Esophagus squamous epithelium (tissue), 5 donors: ENCODE measurements at places on chromosomes 11 and 22. TPM values are rescaled to one million over a fixed set of nuclear protein-coding genes. Genes with fewer than 3 reads are reported as not detected.

DNA sequence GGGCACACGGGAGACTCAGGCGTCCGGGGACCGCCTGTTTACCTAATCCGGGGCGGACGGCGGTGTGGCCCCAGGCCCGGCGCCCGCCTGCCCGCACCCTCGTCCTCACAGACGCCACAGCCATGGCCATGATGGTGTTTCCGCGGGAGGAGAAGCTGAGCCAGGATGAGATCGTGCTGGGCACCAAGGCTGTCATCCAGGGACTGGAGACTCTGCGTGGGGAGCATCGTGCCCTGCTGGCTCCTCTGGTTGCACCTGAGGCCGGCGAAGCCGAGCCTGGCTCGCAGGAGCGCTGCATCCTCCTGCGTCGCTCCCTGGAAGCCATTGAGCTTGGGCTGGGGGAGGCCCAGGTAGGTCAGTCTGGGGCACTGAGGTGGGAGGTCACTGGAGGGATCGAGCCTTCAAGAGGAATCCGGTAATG is 10.0 kb upstream of the RAB1B start:
- peaks cover 11% of the 10 kb centered on the region for H3K36me3 ChIP-seq
- no peaks in the 10 kb centered on the region for H3K27me3 ChIP-seq
- no peak for DNase-seq
- peak overlapping the region; percentile 70 for H3K27ac ChIP-seq

GRCh38 chr11:106986261-106986660 is 32.0 kb downstream of the GUCY1A2 start:
- no peak for DNase-seq
- no peak overlapping the region for H3K27ac ChIP-seq
- no peaks in the 10 kb centered on the region for H3K36me3 ChIP-seq
- no peaks in the 10 kb centered on the region for H3K27me3 ChIP-seq
- no peak overlapping the region for H3K4me3 ChIP-seq
- H3K4me1 ChIP-seq = peaks cover 54% of the 10 kb centered on the region

GRCh38 chr11:2420502-2421225 is 20.1 kb downstream of the TSSC4 start:
- H3K4me3 ChIP-seq = no peak overlapping the region
- no peaks in the 10 kb centered on the region for H3K36me3 ChIP-seq
- no peak overlapping the region for H3K27ac ChIP-seq

DNA sequence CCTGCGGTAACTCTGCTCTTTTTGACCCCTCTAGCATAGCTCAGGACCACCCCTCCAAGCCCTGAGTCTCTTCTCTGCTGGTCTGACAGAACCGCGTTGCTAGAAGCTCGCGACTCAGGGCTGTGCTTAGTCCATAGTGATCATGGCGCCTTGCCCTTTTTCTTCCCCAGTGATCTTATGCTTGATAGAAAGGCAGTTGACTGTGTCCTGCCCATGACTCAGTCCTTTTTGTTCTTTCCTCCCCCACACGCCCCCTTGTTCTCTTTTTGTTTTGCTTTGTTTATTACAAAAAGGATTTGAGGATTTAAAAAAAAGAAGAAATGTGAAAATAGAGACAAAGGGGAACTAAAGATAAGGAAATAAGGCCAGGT is 17.5 kb downstream of the IL17RA start:
- peaks cover 28% of the 10 kb centered on the region for H3K36me3 ChIP-seq
- H3K27me3 ChIP-seq = no peaks in the 10 kb centered on the region
- H3K4me3 ChIP-seq = no peak overlapping the region
- DNase-seq = no peak
- no peak overlapping the region for H3K27ac ChIP-seq

GRCh38 chr11:133678191-133678590 is 145.9 kb upstream of the OPCML start:
- no peaks in the 10 kb centered on the region for H3K27me3 ChIP-seq
- no peak overlapping the region for H3K4me3 ChIP-seq
- H3K4me1 ChIP-seq = no peaks in the 10 kb centered on the region
- no peak overlapping the region for H3K27ac ChIP-seq
- H3K36me3 ChIP-seq = no peaks in the 10 kb centered on the region

GRCh38 chr11:66479394-66480116 is 679 bp upstream of the DPP3 start:
- no peaks in the 10 kb centered on the region for H3K27me3 ChIP-seq
- no peak for DNase-seq
- H3K36me3 ChIP-seq = peaks cover 56% of the 10 kb centered on the region
- peak overlapping the region; percentile 91 for H3K27ac ChIP-seq
- peak overlapping the region; percentile 89 for H3K4me3 ChIP-seq

GRCh38 chr22:19398206-19398605 is 33.3 kb downstream of the HIRA start:
- no peak for DNase-seq
- H3K4me1 ChIP-seq = no peaks in the 10 kb centered on the region
- no peaks in the 10 kb centered on the region for H3K27me3 ChIP-seq
- peaks cover 24% of the 10 kb centered on the region for H3K36me3 ChIP-seq
- H3K27ac ChIP-seq = no peak overlapping the region
- no peak overlapping the region for H3K4me3 ChIP-seq

KCNE3 gene
- 5.9 TPM for total RNA-seq

SHANK2 gene
- 2.5 TPM for total RNA-seq

C22orf31 gene
- 0.38 TPM for total RNA-seq

DDI1 gene
- not detected for total RNA-seq
